Osteocyte (in vitro differentiated cells): ENCODE measurements at places on chromosomes 6 and 20. TPM values are rescaled to one million over a fixed set of nuclear protein-coding genes. Genes with fewer than 3 reads are reported as not detected.

Gene ZGPAT
- total RNA-seq, result 24.3 and 28.0 TPM in 2 replicates

Gene MMP24
- total RNA-seq, result 0.54 and 0.63 TPM in 2 replicates

Gene POFUT1
- total RNA-seq, result 49.5 and 52.7 TPM in 2 replicates

Gene SMOC2
- 11.5 and 11.6 TPM in 2 replicates for total RNA-seq

Gene CST1
- not detected in 2 replicates for total RNA-seq

Gene BTBD3
- total RNA-seq, result 25.1 and 29.7 TPM in 2 replicates

Gene PBX2
- 71.4 and 77.1 TPM in 2 replicates for total RNA-seq

Gene GRM1
- not detected in 2 replicates for total RNA-seq

Gene TXLNB
- total RNA-seq, result 0.08 TPM in 1 of 2 replicates, not detected in the other

Gene FOXS1
- total RNA-seq, result 11.8 and 13.6 TPM in 2 replicates

Gene OLIG3
- not detected in 2 replicates for total RNA-seq

Gene CHRNA4
- not detected in 2 replicates for total RNA-seq

Gene C2
- total RNA-seq, result 2.3 and 2.4 TPM in 2 replicates

Gene PROCR
- 3.2 and 3.3 TPM in 2 replicates for total RNA-seq

Gene CNKSR3
- total RNA-seq, result 14.6 and 15.3 TPM in 2 replicates

- H3K36me3 ChIP-seq, result no peaks in the 10 kb centered on the region
- no peak overlapping the region for H3K27ac ChIP-seq
- no peak overlapping the region for H3K4me3 ChIP-seq
- H3K4me1 ChIP-seq, result no peaks in the 10 kb centered on the region
- peaks cover 64% of the 10 kb centered on the region for H3K27me3 ChIP-seq
- DNase-seq, result no peak
These were observed 8.9 kb downstream of the SLC16A10 start for GRCh38 chr6:111096246-111096645.

GRCh38 chr6:79604583-79605037 lies 26.5 kb upstream of the SH3BGRL2 start:
- no peak overlapping the region for H3K4me3 ChIP-seq
- peaks cover 21% of the 10 kb centered on the region for H3K4me1 ChIP-seq
- H3K27ac ChIP-seq, result no peak overlapping the region
- no peak for DNase-seq
- H3K36me3 ChIP-seq, result no peaks in the 10 kb centered on the region
- no peaks in the 10 kb centered on the region for H3K27me3 ChIP-seq

- H3K27ac ChIP-seq, result no peak overlapping the region
- H3K4me1 ChIP-seq, result peaks cover 24% of the 10 kb centered on the region
- no peak for DNase-seq
- no peaks in the 10 kb centered on the region for H3K36me3 ChIP-seq
- H3K27me3 ChIP-seq, result no peaks in the 10 kb centered on the region
These were observed 38.7 kb upstream of the RIPOR2 start for GRCh38 chr6:24974182-24975171.

- peaks cover 18% of the 10 kb centered on the region for H3K4me1 ChIP-seq
- H3K27me3 ChIP-seq, result no peaks in the 10 kb centered on the region
These were observed 108.3 kb downstream of the PSMB1 start for GRCh38 chr6:170444811-170445211.

- no peak for DNase-seq
- H3K4me3 ChIP-seq, result no peak overlapping the region
- H3K4me1 ChIP-seq, result peaks cover 39% of the 10 kb centered on the region
- H3K36me3 ChIP-seq, result peaks cover 56% of the 10 kb centered on the region
- H3K27ac ChIP-seq, result peak overlapping the region; percentile 39
These were observed 46.3 kb upstream of the SCML4 start for GRCh38 chr6:107870381-107870780.

GRCh38 chr20:12833861-12834260 lies 174.9 kb upstream of the SPTLC3 start:
- H3K4me1 ChIP-seq, result no peaks in the 10 kb centered on the region
- DNase-seq, result no peak
- H3K36me3 ChIP-seq, result no peaks in the 10 kb centered on the region
- H3K27ac ChIP-seq, result no peak overlapping the region

GRCh38 chr6:63553208-63553607 lies 19.1 kb upstream of the LOC128125822 start:
- no peaks in the 10 kb centered on the region for H3K36me3 ChIP-seq
- no peak overlapping the region for H3K4me3 ChIP-seq
- H3K27me3 ChIP-seq, result peaks cover 15% of the 10 kb centered on the region
- H3K4me1 ChIP-seq, result no peaks in the 10 kb centered on the region

- H3K4me1 ChIP-seq, result peaks cover 9% of the 10 kb centered on the region
- no peak overlapping the region for H3K27ac ChIP-seq
- no peak for DNase-seq
- H3K27me3 ChIP-seq, result no peaks in the 10 kb centered on the region
- H3K4me3 ChIP-seq, result no peak overlapping the region
These were observed 15.7 kb downstream of the VTA1 start for GRCh38 chr6:142162780-142163179.

GRCh38 chr6:142404751-142405150 lies 102.9 kb downstream of the ADGRG6 start:
- no peak for DNase-seq
- peaks cover 5% of the 10 kb centered on the region for H3K4me1 ChIP-seq

DNA sequence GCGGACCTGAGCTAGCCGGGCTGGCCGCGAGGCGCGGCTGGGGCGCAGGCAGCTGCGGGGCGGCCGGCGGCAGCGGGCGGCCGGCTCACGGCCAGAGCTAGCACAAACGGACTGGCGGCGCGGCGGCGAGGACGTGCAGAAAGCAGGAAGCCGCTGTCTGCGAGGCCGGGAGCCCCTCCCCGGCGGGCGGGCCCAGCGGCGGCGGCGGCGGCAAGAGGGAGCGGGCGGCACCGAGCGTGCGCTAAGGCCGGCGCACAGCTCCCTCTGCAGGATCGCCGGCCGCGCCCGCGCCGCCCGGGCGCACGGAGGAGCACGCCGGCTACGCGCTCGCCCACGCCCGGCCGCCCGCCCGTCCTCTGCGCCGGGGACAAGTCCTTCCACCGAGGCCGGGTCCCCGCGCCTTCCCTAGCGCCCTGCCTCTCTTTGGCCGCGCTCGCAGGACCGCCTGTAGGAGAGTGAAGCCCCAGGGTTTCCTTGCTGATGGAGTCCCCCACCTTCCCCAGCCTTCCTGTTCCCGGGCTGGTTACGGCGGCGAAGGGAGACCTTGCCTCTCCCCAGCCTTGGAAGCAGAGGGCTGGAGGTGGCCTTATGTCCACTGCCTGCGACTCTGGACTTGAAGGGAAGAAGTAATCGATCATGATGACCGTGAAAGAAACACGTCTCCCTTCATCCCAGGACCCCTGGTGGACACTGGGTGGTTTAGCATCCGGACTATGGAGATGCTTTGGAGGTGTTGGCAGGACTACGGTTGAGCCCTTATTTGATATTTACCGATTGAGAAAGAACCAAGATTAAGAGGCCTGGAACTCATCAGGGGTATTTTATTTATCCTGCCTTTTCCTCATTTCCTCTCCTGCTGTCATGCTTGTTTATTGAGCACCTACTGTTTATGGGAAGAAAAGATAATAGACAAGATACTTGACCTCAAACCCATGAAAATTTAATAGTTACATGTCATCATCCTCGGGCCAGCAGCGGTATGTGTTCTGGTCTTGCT lies at the start of gene PREP:
PREP (minus strand) TSS at position 144 of the 997 bp plus-strand sequence. CDS start 191 bp downstream, outside the sequence.
- peaks cover 30% of the 10 kb centered on the region for H3K4me1 ChIP-seq
- H3K4me3 ChIP-seq, result peak within 1 kb of the TSS; percentile 92
- peak; percentile 96 for DNase-seq
- H3K36me3 ChIP-seq, result no peaks in the 10 kb centered on the region

DNA sequence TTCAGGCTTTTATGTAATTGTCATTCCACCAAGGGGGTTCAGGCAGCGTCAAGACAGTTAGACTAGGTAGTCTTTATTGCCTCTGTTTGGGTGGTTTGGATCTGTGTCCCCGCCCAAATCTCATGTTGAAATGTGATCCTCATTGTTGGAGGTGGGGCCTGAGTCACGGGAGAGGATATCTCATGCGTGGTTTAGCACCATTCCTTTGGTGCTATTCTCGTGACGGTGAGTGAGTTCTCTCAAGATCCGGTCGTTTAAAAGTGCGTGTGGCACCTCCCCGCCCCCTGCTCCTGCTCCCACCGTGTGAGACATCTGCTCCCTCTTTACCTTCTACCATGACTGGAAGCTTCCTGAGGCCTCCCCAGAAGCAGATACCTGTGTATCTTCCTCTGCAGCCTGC lies 51.3 kb upstream of the FOXC1 start:
- H3K4me3 ChIP-seq, result no peak overlapping the region
- DNase-seq, result peak; percentile 38
- no peaks in the 10 kb centered on the region for H3K27me3 ChIP-seq
- no peak overlapping the region for H3K27ac ChIP-seq

DNA sequence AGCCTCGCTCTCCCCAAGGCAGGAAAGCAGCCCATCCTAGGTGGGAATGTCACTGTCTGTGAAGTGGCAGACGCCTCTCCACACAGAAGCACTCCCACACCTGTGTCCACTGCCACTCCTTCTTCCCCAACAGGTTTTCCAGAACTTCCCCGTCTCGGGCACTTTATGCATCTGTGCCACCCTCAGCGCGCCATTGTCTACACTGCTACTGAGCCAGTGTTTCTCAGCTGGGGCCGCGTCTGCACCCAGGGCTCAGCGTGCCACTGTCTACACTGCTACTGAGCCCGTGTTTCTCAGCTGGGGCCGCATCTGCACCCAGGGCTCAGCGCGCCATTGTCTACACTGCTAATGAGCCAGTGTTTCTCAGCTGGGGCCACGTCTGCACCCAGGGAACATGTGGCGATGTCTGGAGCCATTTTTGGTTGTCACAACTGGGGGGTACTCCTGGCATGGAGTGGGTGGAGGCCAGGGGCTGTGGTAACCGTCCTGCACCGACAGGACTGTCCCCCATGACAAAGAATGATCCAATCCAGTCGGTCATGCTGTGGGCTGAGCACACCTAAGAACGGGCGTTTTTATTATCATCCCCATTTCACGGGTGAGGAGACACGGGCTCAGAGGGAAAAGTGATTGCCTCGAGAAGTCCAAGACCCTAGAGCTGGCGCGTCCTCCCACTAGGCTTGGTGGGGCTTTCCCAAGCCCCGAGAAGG lies 41.7 kb upstream of the ZBP1 start:
- no peaks in the 10 kb centered on the region for H3K4me1 ChIP-seq
- DNase-seq, result no peak
- H3K36me3 ChIP-seq, result peaks cover 16% of the 10 kb centered on the region
- no peaks in the 10 kb centered on the region for H3K27me3 ChIP-seq

- H3K27me3 ChIP-seq, result no peaks in the 10 kb centered on the region
- H3K4me3 ChIP-seq, result peak overlapping the region; percentile 88
- no peaks in the 10 kb centered on the region for H3K36me3 ChIP-seq
- peak overlapping the region; percentile 99 for H3K27ac ChIP-seq
- H3K4me1 ChIP-seq, result peaks cover 61% of the 10 kb centered on the region
These were observed 610 bp downstream of the ZNF217 start for GRCh38 chr20:53592992-53593465.

DNA sequence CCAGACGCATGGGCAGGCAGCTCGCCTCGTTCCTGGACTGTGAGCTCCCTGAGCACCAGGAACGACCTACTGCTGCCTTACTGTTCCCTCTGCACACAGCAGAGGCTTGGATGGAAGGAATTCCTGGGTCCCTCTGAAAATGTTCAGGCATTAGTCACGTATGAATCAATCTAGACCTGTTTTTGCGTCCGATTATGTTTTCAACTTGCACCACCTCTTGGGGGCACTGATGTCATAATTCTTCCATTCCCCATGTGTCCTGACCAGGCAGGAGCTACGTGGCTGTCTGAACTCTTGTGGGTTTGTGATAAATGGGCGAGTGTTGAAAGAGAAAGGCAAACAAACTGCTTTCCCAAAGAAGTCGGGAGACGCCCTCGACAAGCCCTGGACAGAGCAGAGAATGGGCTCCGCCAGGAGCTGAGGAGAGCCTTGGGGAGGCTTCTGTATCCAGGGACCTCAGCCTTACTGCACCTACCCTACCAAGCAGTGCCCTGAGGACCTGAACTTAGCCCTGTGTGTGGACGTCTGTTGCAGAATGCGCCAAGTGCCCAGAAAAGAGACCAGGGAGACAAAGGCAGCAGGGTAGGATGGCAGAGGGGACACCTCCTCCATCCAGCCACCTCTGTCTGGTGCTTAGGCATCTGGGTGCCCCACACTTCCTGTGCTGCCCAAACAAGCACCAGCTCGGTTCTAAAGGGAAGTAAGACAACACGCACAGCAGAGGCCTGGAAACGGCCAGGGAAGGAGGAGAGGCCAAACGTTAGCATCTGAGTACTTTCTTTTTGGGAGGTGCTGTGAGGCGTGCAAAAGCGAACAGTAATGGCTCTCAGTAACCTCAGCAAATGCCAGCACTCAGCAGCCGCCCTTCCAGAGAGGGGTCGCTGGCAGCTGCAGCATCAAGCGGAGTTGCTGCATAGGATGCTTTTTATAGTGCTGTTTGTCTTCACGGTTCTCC lies 124.2 kb downstream of the LY86 start:
- peaks cover 4% of the 10 kb centered on the region for H3K4me1 ChIP-seq
- H3K27ac ChIP-seq, result no peak overlapping the region
- H3K27me3 ChIP-seq, result peaks cover 14% of the 10 kb centered on the region
- no peaks in the 10 kb centered on the region for H3K36me3 ChIP-seq
